ENCODE measurements at places on chromosomes 4 and X.

DNA sequence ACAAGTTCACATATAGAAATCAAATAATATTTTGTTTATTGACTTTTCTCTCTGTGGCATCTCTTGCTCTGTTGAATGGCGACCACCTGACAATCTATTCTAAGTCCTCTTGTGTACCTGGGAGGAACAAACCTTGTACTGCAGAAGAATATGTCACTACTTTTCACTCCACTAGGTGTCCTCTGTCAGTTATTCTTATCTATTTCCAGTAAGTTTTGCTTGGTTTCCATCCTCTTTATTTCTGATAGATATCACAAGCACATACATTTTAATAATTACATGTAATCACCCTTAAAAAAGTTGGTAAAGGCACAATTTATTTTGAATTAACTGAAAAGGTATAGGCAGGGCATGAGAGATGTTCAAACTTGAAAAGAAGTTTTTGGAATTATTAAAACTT, 238.4 kb downstream of the SNCA start:
- no peak for DNase-seq

DNA sequence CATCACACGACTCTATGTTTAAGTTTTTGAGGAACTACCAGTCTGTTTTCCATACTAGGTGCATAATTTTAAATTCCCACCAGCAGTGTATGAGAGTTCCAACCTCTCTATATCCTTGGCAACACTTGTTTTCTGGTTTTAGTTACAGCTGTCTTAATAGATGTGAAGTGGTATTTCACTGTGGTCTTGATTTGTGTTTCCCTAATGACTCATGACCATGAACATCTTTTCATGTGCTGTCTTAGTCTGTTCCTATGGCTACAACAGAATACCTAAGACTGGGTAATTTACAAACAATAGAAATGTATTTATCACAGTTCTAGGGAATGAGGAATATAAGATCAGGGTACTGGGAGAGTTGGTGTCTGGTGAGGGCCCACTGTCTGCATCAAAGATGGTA, 51.5 kb upstream of the GPR78 start:
- DNase-seq: no peak

- no peak for DNase-seq
These were observed 10.7 kb downstream of the SEPTIN6 start for GRCh38 chrX:119682019-119682989.

GRCh38 chr4:26217481-26217880, 103.3 kb upstream of the RBPJ start:
- DNase-seq: no peak

DNA sequence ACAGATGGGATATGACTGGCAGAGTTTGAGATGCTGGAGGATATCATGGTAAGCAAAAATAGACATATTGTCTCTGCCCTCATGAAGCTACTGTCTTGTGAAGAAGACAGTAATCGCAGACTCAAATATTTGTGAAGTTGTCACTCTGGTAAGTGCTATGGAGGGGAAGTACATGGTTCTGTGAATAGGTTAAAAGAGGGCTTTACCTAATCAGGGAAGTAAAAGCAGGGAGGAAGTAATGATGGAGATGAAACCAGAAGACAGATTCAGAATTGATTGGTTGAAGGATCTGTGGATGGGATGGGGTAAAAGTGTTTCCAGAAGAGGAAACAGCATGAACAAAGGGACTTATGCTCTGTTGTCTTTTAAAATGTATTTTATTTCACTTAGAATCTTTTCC, 19.3 kb upstream of the MAGED1 start:
- no peak for DNase-seq

DNA sequence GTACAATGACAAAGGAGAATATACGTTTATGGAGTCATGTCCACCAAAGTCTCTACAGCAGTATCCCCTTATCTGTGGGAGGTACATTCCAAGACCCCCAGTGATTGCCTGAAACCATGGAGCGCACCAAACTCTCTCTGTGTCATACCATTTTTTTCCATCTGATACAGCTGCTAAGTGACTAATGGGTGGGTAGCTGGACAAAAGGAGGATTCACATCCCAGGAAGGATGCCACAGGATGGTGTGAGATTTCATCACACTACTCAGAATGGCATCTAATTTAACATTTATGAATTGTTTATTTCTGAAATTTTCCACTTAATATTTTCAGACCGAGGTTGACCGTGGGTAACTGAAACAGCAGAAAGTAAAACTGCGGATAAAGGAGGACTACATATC, 49.8 kb upstream of the AGA start:
- no peak for DNase-seq

GRCh38 chr4:169092889-169093522, 83.0 kb upstream of the CBR4 start:
- DNase-seq: no peak

DNA sequence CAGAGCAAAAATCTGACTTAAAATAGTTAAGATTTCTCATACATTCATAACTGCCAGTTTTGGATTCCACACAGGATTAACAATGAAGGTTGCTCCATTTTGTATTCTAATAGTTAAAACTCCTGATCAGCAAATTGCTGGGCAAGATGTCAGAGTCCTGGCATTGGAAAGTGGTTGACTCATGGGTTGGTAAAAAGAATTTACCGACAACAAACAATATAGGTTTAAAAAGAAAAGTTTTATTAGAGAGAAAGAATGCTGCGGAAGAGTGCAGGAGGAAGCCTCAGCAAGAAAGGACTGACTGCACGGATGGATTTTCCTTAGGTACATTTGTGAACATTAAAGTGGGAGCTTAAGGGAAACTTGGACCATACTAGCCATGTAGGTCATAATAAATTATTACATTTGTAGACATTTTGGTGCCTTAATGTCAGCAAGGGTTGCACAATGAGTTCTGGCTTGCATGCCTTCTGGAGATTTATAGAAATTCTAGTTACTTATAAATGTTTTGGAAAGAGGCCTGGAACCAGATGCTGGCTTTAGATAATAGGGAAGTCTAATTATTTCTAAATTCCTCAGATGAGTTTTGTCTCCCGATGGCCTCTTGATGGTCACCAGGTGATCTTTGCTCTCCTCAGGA, 25.4 kb upstream of the IL2 start:
- no peak for DNase-seq

DNA sequence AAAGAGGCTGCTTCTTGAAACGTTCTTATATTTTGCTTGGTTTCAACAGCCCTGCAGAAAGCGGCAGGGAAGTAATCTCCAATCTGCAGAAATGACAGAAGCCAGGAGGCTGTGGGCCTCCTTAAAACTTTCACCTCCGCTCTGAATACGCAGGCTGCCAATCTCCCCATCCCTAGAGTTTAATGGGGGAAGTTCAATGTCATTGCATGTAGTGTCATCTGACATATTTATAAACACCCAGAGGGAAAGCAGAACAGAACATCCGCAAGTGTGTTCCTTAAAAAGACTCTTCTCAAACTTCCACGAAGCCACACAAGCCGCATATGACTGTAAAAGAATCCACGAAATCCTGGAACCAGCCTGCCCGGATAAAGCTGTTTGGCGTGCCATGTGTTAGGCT, 148.8 kb upstream of the TBL1X start:
- DNase-seq: no peak

DNA sequence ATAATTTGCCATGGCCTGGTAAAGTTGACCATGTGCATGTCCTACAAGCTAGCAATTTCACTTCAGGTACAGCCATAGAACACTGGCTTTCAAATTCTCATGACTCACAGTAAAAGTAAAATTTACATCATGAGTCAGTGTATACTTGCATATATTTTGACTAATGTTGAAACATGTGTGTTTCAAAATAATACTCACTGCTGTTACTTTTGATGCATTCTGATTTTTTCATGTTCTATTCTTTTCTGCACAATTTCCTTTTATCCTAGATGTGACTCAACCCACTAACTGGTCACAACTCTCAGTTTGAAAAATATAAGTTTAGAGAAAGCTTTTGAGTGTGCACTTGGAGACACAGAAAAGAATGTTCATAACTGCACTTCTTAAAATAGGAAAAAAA, 365.7 kb downstream of the FGF13 start:
- DNase-seq: no peak

GRCh38 chrX:123731987-123732669, 724 bp downstream of the THOC2 start:
- DNase-seq: peak; percentile 58

DNA sequence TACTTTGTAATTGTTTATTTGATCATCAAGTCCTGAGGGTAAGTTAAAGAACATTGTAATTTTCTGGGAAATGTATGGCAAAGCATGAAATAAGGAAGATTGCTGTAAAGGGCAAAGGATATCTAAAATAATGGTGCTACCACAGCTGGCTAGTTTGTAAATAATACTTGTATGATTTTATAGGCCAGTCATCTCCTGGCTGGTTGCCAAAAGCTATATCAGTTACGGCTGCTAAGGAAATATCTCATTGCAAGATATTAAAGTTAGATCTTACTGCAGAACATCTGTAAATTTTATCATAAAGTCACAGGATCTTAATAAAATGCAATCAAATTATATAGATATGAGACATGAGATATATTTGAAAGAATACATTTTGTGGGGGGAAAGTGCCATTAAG, 150.8 kb upstream of the CXCL13 start:
- DNase-seq: no peak

DNA sequence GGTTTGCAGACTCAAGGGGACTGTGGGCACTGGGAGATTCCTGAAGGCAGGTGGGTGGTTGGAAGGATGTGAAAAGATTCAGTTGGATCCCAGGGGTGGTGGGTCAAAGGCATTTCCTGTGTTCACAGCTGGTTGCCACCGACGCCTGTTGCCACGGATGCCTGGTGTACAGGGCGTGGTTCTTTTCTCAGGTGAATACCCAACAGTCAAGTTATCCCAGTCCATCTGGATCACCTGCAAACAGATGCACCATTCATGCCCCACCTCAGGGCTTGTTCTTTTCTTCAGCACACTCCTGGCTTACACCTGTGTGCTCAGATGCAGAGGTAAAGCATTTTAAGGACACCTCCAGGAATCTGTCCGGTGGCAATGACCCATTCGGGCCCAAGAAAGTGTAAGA, 55.8 kb upstream of the SHOX start:
- no peak for DNase-seq

- no peak for DNase-seq
These were observed 30.4 kb upstream of the ABCG2 start for GRCh38 chr4:88188738-88189417.

DNA sequence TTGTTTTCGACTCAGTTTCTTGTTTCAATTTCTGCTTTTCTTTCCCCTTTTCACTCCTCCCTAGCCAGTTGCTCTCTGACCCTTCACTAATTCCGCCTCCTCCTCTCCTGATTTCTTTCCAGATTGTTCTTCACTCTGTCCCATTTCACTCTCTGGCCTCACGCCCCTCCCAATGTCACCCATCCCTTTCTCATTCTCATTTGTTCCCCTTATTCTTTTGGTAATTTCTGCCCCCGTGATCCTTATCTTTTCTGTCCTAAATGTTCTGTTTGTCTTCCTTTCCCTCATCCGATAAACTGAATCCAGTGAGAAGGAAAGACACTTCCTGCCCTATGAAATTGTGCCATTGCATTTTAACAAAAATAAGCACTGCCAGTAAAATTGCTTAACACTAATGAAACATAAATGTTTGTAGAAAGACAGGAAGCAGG, 94.5 kb upstream of the RASGEF1B start:
- DNase-seq: no peak

DNA sequence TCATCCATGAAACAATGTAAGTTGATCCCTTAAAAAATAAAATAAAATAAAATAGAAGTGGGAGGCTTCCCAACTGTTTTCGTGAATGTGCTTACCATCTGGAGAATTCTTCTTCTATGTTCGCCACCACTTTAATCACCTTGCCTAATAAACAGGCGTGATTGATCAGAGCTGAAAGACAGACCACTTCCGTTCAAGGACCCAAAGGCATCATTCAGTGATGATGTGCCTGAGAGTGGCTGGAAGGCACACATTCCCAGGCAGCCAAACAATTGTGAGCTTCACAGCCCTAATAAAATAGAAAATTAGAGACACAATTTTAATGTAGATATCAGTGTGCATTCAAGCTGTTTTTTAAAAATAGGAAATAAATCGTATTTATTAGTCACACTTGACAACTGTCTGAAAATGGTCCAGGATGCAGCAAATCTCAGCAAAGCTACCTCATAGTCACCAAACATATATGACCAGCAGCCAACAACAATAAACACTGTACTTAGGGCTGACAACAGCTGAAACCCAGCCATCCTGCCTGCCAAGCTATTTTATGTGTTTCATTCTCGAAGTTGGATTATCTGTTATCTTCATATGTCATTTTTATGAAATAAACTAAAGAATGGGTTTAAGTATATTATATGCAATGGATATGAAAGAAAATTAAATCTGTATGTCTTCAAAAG, 163.2 kb upstream of the FAM9B start:
- DNase-seq: no peak

DNA sequence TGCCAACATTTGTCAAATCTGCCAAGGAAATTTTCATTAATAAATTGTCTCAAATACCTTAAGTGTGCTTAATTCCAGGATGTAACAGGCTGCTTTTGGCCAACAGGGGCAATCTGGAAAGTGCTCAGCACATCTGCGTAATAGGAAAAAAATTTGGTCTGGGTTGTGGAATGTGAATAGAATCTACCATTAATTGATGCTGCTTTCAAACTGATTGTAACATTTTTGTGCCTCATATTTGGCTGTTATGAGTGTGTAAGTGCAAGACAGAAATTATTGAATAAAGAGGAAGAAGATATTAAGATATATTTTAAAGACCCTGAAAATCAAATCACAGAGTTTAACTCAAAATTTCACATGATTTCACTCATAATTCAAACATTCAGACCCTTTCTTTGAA, 41.1 kb downstream of the REELD1 start:
- no peak for DNase-seq

DNA sequence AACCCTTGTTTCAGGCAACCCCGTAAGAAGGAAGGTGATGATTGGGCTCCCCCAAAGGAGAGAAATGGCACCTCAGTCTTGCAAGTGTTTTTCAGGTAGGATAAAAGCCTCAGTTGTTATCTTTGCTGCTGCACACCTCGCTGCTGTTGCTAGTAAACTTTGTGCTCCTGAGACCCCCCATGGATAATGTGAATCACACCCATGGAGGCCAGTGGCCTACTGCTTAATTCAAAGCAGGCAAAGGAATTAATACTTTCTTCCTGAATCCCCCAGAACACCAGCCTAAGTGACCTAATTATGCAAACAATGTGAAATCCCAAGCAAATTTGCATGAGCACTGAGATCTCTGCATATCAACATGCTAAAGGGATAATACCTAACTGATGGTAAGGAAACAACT, 337.5 kb downstream of the GRIA2 start:
- no peak for DNase-seq

- DNase-seq: no peak
These were observed 37.4 kb downstream of the LHFPL1 start for GRCh38 chrX:112642349-112642748.

DNA sequence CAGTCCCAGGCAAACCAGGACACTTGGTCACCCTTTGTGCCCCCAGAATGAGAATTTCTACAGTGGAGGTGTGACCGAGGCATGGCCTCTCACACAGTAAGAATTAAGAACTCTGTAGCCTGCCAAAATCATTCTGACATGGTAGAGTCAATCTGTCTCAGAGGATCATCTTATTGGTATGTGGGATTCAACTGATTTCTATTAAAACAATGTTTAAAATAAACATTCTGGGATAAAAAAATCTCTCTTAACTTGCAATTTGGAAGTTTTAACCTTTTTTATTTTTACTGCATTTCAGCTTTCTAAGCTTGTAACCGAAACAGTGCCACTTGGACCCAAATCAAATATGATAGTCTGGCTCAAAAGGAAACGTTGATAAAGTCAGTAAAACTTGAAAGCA, 165.4 kb upstream of the LDB2 start:
- DNase-seq: no peak

- DNase-seq: no peak
These were observed 28.7 kb upstream of the STOX2 start for GRCh38 chr4:183876268-183876934.

GRCh38 chr4:11564021-11564420, 135.3 kb upstream of the HS3ST1 start:
- no peak for DNase-seq

GRCh38 chr4:53694666-53695065, 103.4 kb upstream of the LNX1 start:
- DNase-seq: no peak
